ENCODE measurements at places on chromosomes 16 and 17.

DNA sequence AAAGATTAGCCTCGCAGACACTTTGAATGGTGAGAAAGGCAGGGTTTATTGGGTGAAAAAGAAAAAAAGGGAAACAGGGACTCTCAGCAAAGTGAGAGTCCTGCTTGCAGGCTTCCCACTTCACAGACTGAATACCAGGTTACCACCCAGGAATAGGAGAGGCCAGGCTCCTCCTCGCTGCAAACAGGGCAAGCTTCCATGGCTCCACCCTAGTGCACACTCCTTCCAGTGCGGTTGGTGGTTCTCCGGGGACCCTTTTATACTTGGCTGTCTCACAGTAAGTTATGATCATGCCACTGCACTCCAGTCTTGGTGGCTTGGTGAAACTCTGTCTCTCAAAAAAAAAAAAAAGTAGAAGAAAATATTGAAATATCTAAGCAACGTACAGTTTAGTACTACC lies 30.5 kb upstream of the CDH8 start:
- DNase-seq: no peak

DNA sequence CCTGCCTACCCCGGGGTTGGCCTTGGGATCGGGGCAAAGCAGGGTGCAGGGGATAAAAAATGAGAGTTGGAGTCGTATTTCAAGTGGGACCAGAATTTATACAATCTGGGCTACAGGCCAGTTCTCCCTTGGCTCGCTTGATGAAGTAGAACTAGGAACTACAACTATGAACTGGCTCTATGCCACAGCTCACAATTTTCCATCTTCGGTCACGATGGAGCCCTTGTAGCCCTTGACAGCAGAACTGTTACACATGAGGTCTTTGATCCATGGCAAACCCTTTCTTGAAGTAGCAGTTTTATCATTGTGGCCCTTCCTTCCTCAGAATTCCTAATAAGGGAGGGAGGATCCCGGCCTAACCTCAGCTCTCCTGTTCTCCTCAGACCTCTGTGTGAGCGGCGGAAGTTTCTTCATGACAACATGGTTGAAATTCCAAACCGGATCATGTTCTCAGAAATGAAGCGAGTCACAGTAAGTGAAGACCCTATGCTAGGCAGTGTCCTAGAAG lies 17.1 kb downstream of the LIG3 start:
- DNase-seq: peak; percentile 90

DNA sequence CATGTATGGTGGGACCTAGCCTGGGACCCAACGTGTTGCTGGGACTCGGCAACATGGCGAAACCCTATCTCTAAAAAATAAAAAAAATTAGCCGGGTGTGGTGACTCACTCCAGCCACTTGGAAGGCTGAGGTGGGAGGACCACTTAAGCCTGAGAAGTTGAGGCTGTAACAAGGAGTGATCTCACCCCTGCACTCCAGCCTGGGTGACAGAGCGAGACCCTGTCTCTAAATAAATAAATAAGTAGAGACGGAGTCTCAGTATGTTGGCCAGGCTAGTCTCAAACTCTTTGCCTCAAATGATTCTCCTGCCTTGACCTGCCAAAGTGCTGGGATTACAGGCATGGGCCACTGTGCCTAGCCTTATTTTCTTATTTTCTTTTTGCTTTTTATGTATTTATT lies 10.1 kb upstream of the CNP start:
- DNase-seq: peak; percentile 27

GRCh38 chr17:8072729-8073461 lies 14.6 kb downstream of the ALOX12B start:
- no peak for DNase-seq

DNA sequence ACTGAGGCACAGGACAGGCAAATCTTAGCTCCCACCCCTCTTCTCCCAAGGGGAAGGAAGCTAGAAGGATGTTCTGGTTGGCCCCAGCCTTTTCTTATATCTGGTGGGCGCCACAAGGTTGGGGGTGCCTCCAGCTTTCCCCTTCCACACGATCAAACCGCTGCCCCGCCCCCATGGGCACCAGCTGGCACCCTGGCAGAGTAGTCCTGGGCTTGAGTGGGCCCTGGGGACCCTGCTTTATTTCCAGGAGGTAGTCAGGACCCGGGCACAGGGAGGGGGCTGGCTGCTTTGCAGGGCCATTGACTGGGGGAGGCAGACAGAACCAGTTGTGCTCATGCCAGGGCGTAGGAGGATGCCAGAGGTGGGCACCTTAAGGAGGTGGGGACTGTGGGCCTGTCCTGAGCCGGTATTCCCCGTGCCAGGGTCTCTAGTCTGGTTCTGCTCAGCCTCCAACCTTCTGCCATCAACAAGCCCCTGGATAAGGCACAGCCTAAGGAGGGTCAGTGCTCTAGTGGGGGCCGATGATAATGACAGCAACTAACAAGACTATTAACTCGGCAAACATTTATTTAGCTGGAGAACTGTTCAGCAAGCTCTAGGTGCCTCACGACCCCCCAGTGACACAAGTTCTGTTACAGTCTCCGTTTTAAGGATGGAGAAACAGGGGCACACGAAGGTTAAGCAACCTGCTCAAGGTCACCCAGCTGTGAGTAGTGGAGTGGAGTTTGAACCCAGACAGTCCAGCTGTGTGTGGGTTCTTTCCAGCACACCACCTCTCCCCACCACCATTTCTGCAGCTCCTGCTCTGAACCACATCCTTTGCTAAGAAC lies 7.6 kb upstream of the PPP1R1B start:
- no peak for DNase-seq

DNA sequence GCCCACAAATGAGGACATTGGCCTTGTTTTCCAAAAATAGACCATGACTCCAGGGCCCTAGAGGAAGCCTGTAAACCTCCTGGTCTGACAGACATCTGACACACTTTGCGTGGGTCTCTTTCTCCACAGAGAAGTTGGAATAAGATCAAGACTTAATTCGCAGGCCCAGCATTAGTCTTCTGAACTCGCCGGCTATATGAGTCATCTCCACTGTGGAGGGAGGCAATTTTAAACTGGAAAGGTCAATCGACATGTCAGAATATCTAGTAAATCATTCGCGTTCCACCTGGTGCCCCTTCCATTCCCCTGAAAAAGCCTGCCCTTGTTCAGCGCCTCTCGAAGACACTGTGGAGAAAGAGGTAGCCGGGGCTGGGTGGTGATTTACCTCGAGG lies 140.1 kb downstream of the CLEC16A start:
- peak; percentile 93 for DNase-seq

Measured in fibroblast of lung (primary cell).